ENCODE measurements at places on chromosomes 7 and 10.

DNA sequence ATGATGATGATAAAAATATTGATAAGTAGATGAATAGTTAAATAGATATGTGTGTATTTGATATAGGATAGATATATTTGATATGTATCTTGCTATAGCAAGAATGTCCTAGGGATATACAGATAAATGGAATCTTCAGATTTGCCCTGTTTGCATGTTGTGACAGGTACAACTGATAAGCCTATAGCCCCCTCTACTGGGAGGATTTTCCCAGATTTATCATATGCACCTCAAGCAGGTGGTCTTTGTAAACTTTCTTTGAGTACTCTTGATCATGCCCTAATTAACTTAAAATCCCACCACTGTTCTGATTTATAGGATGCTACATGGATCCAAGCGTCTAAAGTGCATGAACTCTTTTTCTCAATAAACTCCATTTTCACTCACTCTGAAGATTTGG, 1050.7 kb downstream of the SORCS3 start:
- no peak for DNase-seq

- DNase-seq: no peak
Observed at GRCh38 chr7:91103363-91103762, 160.9 kb upstream of the FZD1 start.

DNA sequence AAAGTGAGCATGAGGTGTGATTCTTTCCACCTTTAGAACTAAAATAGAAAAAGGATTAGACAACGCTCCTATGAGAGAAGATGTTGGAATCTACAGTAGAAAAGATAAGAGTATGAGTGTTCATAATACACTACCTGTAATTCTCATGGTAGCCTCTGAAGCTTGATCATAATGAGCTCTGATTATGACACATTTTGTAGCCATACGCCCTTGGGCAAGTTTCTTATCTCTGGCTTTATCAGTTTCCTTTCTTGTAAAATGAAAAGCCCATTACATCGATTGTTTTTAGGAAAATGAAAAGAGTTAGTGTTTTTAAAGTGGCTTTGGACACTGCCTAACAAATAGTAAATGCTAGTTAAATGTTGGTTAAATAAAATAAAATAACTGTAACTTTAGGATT, 22.4 kb upstream of the PRSS58 start:
- no peak for DNase-seq

GRCh38 chr10:61016007-61016406, 72.0 kb upstream of the RHOBTB1 start:
- DNase-seq: no peak

DNA sequence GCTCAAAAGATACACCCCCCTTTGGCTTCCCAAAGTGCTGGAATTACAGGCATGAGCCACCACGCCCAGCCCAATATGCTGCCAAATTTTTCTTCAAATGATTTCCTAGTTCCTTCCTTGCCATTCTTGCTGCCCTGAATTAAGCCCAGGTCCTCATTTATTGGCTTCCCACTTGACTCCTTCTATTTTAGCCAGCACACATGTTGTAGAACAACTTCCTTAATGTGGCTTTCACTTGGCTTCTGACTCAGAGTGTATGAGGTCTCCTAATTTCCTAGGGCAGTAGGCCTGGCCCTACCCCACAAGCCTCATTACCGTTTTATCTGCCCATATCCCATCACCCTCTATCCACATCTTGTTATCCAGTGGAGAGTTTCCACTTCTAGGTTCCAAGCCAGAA, 21.8 kb upstream of the HIPK2 start:
- DNase-seq: no peak

- DNase-seq: no peak
Observed at GRCh38 chr10:126147866-126148587, 240.2 kb downstream of the ADAM12 start.

DNA sequence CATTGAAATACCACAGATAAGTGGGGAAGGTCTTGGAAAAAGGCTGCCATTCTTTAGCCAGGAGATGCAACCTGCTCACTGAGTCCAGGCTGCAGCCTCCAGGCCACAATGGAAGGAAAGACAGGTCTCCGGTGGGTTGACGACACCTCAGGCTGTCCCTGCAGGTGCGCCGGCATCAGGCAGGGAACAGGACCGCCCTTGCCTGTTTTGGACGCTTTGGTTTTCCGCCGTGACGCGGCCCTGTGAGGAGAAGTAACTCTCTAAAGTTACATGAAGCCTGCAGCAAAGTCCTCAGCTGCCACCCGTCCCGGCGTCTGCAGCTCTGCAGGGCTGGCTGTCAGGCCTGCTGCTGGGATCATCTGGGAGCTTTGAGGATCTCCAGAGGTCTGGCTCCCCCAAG, 147.0 kb downstream of the WDR37 start:
- DNase-seq: no peak

- DNase-seq: no peak
Observed at GRCh38 chr10:71031603-71032002, 143.2 kb upstream of the PCBD1 start.

DNA sequence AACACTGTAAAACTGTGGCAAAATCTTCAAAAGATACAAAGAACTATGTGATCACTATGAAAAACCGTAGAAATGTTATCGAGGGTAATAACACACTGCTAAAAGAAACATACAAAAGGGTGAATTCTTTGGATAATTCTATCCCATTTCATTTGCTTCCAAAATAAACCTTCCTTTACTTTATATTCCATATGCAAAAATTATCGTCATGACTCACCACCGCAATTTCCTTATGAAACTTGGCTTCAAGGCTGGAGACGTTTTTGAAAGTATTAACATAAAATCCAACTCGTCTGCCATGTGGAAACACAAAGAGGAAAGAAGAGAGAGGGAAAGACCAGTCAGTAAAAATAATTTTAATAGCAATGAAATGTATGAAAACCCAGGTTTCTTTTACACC, 165.2 kb downstream of the AMPH start:
- no peak for DNase-seq

GRCh38 chr7:28570970-28571288, 158.6 kb downstream of the CREB5 start:
- DNase-seq: no peak

GRCh38 chr7:117076426-117076943, 123.2 kb downstream of the ST7 start:
- DNase-seq: no peak

- DNase-seq: no peak
Observed at GRCh38 chr7:34723866-34724490, 66.0 kb downstream of the NPSR1 start.

- no peak for DNase-seq
Observed at GRCh38 chr10:128001849-128002248, 94.9 kb downstream of the PTPRE start.

- DNase-seq: no peak
Observed at GRCh38 chr7:30511973-30512662, 7.5 kb upstream of the GGCT start.

DNA sequence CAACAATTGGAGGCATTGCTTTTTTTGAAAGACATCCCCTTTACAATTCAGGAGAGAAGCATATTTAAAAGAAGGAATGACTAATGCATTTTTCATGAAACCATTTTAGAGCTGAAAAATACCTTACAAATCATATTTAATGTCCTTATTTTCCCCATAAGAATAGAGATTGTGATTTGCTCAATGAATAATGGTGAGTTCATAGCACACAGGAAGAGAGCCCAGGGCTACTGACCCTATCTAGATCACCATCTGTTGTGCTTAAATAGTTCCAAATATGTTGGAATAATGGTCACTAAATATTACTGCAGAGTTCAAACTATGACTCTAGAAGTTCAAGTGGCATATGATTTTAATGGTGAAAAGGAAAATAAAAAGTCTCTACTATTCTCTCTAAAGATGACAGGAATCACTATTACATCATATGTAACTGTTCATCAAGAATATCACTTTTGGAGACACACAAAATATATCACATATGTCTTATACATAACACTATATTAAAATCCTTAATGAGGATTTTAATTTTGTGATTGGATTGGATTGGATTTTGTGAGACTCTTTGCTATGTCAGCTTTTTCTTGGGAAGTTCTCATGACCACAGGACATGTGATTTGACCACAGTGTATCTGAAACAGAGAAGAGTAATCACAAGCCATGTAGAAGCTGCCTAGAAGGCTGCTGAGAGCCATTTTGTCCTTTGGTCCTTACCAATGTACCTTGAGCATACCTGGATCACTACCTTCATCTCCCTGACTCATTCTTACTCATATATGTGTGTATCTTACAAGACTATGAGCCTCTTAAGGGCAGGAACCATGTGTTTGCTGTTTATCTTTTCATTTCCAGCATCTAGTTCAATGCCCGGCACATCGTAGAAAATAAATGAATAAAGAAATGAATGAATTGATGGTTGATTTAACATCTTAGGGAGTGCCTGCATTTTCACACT, 26.4 kb downstream of the SLC16A9 start:
- no peak for DNase-seq

DNA sequence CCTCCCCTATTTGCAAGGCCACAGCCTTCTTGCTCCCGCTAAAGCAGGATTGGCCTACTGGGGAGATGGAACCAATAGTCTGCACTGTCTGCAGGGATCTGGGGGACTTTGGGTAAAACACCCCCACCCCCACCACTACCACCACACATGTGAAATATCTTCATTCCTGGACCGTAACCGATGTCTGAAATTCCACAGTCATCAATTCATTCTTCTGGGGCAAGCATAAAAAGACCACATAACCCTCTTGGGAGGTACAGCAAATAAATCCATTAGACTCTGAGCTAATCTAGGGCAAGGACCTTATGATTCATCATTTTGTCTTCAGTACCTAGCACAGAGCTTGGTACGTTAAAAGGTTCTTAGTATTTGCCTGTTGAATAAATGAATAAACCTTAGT, 307.8 kb downstream of the GPAM start:
- no peak for DNase-seq

- DNase-seq: no peak
Observed at GRCh38 chr10:57897611-57898010, 370.1 kb downstream of the IPMK start.

DNA sequence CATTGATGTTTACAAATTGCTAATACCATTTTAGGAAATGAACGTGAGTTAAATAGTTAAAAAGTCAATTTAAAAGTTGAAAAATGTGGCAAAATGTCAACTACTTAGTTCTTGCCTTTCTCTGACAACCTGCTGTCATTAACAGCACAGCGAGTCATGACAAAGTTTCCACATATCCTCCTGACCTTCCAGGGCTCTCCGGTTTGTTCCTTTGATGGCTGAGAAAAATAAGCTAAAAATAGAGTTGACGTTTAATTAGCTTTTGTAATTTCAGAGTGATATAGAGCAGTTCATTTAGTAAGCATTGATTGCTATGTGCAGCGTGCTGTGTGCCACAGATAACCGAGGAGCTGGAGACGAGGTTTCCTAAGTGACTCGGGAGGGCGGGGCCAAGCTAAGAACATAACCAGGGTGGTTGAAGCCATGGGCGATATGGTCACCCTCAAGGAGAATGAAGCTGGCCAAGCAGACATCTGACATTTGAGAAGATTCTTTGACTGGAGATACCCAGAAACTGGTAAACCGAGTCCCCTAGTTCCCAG, 47.9 kb downstream of the OGDH start:
- DNase-seq: no peak

GRCh38 chr7:104410742-104411141, 82.3 kb downstream of the LHFPL3 start:
- no peak for DNase-seq

- no peak for DNase-seq
Observed at GRCh38 chr7:151470711-151471110, 30.8 kb upstream of the CRYGN start.
